NCI-H1930 (cell line): ENCODE measurements at places on chromosomes 2 and 18.

GRCh38 chr2:114005110-114005783, 115.4 kb downstream of the ACTR3 start:
- DNase-seq: no peak

DNA sequence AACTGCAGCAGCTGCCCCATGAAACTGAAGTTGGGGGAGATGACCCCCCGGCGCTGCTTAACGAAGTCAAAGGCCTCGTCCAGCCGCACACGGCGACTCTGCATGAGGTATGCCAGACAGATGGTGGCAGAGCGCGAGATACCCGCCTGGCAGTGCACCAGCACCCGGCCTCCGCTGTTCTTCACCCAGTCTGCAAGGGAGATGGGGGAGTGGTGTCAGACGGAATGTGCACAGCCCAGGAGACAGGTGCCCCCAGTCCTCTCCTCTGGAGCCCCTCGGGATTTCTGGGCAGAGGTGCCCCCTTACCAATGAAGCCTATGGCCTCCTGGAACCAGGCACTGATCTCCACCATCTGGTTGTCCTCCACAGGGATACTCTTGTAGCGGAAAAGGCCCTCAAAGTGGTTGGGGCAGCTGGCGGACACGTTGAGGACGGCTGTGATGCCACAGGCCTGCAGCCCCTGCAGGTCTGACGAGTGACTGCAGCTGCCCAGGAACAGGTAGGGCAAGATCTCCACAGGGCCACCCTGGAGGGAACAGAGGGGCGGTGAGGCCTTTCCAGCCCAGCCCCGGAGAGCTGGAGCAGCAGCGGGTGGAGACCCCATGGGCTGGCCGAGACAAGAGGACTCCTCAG, 1.3 kb downstream of the DUSP2 start:
- DNase-seq: no peak

GRCh38 chr2:37458133-37458532, 113.7 kb downstream of the QPCT start:
- no peak for DNase-seq

DNA sequence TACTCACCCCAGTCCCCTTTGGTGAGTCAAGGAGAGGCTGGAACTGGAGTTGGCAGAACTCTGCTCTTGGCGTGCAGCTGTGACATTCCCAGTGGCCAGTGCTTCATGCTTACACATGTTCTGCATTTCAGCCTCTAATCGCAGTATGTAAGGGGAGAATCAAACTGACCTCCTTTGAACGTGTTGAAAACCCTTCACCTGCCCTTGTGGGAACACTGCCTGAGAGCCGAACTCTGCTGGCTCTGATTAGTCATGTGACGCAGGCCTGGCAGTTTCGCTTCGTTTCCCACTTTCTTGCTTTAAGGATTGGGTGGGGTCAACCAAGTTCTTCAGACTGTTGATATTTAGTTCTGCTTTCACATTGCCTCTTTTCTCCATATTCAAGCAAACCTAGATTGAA, 173.8 kb upstream of the BCL2L11 start:
- no peak for DNase-seq

- DNase-seq: no peak
Observed at GRCh38 chr2:230202430-230203109, 17.2 kb downstream of the SP110 start.

DNA sequence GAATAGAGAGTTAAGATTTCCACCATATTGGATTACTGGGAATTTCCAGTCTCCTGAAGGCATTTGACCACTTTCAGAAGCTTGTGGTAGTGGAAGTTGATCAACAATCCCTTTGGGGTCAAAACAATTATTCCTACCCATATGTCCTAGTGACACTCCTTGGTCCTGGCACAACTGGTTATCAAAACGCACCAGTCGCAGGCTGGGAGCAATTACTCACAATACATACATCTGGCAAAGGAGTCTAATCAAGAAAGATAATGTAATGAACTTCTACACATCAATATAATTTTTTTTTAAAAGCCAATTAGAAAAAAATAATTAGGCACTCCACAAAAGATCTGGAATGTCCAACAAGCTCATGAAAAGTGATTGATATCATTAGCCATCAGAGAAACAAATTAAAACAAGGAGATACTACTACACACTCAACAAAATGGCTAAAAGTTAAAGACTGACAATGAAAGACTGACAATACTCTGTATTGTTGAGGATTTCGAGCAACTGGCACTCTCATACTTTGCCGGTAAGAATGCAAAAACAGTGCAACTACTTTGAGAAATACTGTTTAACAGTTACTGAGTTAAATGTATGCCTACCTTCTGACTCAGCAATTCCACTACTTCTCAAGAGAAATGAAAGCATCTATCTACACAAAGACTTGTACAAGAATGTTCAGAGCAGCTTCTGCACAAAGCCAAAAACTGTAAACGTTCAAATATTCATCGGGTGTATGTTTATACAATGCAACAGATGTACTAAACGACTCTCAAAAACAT, 2.0 kb downstream of the INO80C start:
- DNase-seq: no peak

DNA sequence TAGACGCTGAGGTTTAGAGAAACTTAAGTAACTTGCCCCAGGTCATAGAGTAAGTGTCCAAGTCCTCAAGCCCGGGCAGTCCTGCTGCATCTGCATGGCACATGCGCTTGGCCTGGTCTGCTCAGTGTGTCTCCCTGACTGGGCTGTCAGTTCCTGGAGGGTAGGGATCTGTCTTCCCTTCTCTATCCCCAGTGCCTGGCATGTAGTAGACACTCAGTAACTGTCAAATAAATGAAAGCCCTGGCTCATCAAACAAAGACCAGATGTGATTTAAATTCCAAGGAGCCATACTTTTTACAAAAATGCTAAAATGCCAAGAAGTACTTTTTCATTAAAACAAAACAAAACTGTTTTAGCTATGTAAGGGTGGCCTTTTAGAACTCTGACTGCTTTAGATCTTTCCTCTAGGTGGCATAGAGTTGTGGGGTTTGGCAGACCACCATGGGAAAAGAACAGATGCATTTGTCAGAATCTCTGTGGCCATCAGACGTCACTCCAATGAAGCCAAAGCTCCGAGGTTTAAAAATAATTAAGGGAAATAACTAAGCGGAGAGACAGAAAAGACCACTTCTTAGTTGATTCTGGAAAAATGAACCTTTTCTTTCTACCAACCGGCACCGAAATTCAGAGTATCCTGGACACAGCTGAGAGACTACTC, 34.0 kb downstream of the EPAS1 start:
- DNase-seq: no peak

DNA sequence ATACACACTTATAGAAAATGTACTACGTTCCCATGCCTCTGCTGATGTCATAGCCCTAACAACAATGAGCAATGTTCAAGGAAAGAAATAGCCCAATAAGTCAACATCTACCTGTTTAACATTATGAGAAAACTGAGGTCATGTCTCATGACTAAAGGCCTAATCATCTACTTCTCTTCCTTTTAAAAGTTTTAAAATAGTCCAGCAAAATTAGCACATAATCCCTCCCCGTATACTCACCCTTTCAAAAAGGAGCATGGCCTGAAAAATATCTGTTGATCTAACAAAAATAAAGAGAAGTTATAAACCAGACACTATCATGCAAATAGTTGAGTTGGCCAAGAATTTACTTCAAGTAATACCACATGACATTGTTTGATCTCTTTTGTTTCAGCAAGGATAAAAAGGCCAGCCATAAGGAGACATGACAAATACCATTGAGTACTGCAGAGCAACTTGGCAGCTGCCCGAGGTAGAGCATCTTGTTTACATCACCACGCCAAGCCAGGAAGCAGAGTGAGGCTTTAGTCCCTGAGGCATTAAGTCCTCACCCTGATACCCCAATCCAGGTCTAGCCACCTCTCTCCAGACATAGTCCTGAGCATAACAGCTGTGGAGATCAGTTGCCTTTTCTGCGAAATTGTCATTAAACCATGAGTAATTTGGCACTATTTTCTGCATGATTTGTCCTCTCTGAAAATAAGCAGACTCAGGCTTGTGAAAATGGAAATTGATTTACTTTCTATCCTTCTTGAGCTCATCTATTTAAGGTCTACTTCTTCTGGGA, 137.4 kb upstream of the ETAA1 start:
- DNase-seq: no peak

- no peak for DNase-seq
Observed at GRCh38 chr2:186554850-186555671, 34.8 kb upstream of the ITGAV start.

GRCh38 chr2:85503851-85504777, 34.9 kb upstream of the MAT2A start:
- no peak for DNase-seq

- no peak for DNase-seq
Observed at GRCh38 chr2:61707984-61708852, 145.6 kb downstream of the FAM161A start.

DNA sequence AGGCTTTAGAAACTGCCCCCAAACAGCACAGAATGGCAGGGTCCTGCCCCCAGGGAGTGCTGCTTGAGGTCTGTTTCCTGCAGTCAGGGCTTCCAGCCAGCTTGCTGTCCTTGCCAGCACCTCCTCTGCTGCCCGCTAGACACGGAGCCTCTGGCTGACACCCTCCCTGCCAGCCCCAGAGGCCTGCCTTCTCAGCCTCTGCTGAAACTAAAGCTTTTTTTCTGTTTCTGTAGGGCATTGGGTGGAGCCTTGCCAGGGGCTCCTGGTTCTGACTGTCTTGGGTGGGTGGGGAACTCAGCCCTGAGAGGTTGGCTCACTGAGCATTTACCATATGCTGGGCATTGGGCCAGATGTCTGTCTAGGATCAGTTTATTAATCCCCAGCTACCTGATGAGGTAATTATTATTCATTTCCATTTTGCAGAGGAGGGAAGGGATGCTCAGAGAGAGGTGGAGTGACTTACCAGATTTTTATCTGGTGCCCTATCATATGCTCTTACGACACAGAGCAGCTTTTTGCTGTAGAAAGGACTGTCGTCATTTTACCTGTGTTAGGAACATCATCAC, 35.4 kb downstream of the INPP4A start:
- DNase-seq: no peak

DNA sequence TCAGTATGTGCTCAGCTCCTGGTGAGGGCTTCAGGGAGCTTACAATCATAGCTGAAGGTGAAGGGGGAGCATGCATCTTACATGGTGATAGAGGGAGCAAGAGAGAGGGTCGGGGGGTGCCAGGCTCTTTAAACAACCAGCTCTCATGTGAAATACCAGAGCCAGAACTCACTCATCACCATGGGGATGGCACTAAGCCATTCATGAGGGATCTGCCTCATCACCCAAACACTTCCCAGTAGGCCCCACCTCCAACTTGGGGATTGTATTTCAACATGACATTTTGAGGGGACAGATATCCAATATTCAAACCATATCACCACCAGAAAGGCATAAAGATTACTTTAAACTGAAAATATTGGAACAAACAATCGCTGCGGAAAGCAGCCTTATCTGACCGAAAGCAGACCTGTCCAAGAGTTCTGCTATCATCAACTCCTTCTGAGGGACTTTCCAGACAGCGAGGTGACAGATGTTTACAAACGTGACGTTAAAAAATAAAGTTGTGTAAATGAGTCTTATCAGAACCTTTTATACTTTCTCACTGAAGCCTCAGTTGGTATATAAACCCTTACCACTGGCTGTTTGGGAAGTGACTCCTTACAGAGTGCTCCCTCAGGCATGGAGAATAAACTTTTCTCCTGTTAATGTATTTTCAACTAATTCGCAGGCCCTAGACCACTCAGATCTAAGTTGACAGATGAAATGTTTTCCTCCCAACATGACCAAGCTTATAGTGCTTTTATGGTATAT, 35.5 kb upstream of the PTH2R start:
- DNase-seq: no peak

DNA sequence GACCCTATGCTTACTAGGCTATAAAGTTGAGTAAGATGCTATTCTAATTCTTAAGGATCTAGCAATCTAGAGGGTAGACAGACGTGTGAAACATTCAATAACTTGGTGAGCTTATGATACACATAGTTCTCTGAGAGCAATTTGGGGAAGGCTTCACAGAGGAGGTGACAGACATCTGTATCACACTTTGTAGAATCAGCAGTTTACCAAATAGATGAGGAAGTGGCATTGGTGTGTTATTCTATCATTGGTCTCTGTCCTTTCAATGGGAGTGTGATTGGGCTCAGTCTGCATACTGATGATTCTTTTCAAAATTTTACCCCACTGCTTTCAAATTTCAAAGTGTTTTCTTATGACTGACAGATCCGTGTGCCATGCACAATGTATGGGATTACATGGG, 47.0 kb upstream of the TMEM178A start:
- no peak for DNase-seq

GRCh38 chr2:150681120-150681804, 193.8 kb upstream of the RND3 start:
- no peak for DNase-seq

- DNase-seq: no peak
Observed at GRCh38 chr2:148300544-148300943, 279.7 kb downstream of the MBD5 start.

GRCh38 chr18:67131498-67131897, 385.0 kb downstream of the DSEL start:
- no peak for DNase-seq

GRCh38 chr2:135227386-135227785, 175.3 kb downstream of the RAB3GAP1 start:
- DNase-seq: no peak

- DNase-seq: no peak
Observed at GRCh38 chr2:237279012-237279768, 134.8 kb downstream of the COL6A3 start.

DNA sequence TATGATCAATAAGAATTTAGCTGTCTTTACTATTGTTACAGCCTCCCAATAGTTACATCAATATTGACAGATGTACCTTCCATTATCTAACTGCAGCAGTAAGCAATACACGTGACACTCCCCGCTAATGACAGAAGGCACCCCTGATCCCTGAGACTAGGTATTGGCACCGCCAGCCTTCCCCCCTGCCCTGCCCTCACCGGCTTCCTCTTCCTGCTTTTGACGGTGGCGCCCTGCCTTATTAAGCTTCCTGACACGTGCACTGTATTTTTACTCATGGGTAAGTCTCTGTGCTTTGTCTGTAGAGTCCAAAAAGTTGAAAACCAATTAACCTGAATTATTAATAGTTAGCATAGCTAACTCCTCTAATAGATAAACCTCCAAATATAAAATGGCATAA, 223.5 kb downstream of the EIPR1 start:
- DNase-seq: no peak

DNA sequence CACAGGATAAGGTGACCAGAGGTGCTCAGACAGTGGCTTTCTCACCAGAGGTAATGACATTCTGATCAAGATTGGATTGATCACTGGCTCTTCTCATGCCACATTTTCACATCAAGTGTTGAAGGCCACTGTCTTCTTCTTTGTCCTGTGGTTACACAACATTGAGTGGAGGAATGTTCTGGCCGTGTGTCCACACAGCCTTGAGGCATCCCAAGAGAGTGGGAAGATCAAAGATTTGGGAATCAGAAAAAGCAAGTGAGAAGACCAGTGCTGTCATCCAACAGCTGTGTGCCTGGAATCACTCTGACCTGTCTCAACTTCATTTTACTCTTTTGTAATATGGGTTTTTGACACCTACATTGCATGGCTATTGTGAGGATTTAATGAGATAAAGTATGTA, 67.4 kb downstream of the IL1R2 start:
- DNase-seq: no peak

- DNase-seq: no peak
Observed at GRCh38 chr18:9558387-9559064, 55.8 kb downstream of the PPP4R1 start.

GRCh38 chr2:206480161-206480560, 36.8 kb downstream of the ADAM23 start:
- no peak for DNase-seq
